ENCODE measurements at places on chromosomes 3 and 15.

DNA sequence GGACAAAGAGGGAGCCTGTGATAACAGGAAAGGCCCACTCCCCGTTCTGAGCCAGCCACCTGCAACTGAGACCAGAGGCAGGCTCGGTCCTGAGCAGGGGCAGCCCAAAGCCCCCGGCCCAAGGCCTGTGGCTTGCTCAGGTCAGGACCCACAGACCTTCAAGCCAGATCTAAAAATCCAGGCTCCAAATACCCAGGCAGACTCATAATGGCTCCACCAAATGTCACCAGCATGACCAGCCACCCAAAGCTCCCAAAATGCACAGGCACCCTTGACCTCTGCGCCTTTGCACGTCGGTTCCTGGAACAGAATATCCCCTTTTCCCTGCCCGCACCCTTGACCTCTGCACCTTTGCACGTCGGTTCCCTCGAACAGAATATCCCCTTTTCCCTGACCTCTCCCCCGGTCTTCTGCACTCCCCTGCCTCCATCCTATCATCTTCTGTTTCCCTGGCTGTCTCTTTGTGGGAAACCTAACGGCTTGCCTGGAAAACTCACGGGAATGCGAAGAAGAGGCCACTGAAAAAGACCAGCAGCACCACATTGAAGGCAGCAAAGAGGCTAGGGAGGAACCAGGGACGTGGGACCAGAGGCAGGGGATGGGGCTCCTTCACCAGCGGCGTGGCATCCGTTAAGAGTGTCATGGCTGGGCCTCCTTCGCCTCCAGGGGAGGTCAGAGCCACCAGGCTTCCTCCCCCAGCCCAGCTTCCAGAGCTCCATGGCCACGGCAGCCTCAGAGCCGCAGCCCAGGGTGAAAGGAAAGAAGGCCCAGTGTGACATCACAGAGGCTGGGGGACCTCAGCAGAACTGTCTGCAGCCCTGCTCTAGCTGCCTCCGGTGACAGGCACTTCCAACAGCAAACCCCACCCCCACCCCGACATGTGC lies at the start of gene ZDHHC19:
ZDHHC19 (minus strand) TSS at position 728 of the 884 bp plus-strand sequence; CDS start at position 643, 85 bp downstream.
- no peak for DNase-seq

DNA sequence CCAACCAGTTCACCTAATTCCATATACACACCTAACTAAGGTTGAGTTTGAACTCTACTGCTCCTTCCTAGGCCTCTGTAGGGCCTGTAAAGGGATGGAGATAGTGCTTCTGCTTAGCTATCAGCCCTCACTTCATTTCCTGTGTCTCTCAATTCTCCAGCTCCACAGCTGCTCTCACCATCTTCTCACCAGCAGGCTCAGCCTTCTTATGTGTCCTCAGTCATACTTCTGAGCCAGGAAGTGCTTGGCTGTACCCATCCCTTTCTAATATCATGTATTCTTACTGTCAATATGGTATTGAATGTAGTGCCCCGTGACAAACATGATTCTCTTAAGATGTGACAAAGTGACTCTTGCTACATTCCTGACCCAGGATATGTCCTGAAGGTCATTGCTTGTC lies 116.9 kb downstream of the SLC9A9 start:
- no peak for DNase-seq

DNA sequence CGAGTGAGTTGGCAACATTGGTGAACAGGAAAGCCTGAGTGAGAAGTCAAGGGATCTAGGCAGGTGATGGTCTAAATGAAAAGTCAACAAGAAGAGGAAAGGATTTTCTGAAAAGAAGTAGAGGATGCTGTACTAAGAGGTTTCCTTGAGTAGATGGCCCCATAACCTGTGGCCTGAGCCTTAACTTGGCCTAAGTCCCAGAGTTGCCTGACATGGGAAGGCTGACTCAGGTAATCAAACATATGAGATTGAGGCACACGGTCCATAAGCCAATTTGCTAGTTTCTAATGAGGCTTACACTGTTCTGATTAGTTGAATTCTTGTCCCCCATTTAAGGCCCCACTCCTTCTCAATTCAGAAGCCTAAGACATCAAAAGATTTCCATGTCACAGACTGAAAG lies 262.5 kb upstream of the LMCD1 start:
- DNase-seq = no peak

DNA sequence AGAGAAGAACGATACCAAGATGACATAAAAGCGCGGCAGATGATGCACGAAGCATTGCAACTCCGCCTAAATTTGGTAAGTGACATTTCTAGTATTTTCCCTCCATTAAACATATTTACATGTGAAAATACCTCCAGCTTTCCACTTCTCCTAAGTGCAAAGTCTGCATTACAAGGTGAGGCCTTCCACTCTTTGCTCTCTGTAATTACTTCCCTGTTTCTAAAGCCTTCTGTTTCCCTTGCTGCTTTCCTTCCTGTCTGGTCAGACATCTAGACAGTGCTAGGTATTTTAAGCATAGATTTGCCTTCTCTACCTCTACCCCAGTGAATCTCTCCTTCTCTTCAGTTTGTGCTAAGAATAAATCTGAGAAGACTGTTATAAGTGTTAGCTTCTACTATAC lies 1.9 kb downstream of the P2RY12 start:
- DNase-seq = no peak

GRCh38 chr15:36080759-36081158 lies 498.7 kb upstream of the CDIN1 start:
- no peak for DNase-seq

- DNase-seq = peak; percentile 28
Observed at GRCh38 chr3:143283432-143284128, 164.0 kb downstream of the CHST2 start.

DNA sequence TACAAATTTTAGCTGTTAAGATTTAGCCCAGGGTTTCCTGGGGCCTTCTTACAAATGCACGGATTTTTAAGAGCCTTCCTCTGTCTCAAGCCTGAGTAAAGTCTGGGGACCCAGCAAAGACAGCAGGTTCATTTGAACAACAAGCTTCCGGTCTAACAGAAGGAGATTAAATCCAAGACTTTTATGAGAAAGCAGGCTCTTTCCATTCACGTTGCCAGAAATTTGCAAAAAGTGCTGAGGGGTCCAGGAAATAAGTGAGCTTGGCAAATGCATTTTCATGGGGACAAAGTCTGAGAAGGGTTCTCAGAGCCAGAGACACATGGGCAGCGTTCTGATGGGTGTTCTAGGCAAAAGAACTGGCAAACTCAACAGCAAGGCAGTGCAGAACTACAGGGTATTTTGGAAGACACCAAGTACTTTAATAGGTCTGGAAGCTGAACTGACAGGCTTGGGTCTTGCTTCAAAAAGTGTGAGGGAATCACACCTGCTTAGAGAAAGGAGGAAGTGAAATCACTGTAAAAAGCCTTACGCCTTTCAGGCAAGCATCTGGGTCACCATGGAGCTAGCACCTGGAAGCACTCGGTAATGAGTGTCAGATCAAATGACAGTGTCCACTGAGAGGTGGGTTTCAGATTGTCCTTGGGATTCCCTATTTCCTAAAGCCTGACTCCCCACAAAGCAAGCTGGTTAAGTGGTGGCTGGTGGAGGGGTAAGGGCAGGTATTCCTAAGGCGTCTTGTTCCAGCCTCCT lies 115.8 kb upstream of the ARHGEF3 start:
- DNase-seq = no peak

- no peak for DNase-seq
Observed at GRCh38 chr3:99562138-99562537, 76.3 kb upstream of the COL8A1 start.

DNA sequence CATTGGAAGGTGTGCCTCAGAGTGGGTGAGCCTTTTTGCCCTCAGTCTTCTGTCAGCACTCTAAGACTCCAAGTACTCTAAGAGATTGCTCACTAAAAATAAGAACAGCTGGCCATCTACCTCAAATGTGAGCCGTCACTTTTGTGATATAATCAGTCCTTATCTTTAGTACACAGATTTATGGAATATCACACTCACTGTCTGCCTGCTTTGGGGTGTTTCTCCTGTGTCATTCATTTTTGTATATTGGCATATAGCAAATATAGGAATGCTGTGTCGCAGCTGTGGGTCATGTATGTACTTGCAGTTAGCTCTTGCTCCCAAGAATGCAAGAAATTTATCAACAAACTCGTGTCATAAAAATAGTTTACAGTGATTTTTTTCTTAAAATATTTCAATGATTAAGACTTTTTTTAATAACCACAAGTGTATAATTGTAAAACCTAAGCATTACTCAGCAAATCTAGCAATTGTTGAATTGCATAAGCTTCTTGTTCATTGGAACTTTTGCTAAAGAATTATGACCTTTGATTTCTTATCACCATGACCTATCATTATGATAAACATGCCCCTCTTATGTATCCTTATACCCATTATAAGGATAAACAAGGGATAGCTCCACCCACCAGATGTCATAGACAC lies 18.8 kb downstream of the SETD5 start:
- DNase-seq = no peak

DNA sequence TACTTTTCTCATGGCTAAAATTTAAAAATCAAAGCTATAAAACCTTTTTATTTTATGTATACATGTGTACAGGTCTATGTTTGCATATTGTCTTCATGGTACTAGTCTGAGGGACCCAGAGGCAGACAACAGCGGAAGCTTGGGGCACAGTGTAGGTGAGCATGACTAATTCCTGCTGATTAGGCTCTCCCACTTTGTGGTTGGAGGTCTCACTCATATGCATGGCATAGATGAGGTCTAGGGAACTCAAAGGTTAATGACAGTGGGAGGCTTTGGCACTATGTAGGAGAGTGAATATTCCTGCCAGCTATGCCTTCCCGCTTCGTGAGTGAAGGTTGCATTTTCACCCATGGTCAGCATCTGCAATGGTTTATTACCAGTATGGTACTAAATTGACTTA lies 47.5 kb upstream of the AADACL2 start:
- DNase-seq = no peak

- no peak for DNase-seq
Observed at GRCh38 chr3:182078316-182078715, 366.6 kb downstream of the SOX2 start.

DNA sequence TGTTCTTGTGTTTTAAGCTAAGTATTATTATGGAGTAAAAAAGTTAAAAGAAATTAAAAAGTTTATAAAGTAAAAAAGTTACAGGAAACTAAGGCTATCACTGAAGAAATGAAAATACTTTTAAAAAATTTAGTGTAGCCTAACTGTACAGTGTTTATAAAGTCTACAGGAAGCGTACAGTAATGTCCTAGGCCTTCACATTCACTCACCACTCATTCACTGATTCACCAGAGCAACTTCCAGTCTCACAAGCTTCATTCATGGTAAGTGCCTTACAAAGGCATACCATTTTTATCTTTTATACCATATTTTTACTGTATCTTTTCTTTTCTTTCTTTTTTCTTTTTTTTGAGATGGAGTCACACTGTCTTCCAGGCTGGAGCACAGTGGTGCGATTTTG lies 40.7 kb upstream of the SCN5A start:
- no peak for DNase-seq

GRCh38 chr3:126326629-126327028 lies 30.6 kb downstream of the KLF15 start:
- DNase-seq = no peak

- DNase-seq = no peak
Observed at GRCh38 chr15:31376511-31376910, 49.9 kb downstream of the KLF13 start.

DNA sequence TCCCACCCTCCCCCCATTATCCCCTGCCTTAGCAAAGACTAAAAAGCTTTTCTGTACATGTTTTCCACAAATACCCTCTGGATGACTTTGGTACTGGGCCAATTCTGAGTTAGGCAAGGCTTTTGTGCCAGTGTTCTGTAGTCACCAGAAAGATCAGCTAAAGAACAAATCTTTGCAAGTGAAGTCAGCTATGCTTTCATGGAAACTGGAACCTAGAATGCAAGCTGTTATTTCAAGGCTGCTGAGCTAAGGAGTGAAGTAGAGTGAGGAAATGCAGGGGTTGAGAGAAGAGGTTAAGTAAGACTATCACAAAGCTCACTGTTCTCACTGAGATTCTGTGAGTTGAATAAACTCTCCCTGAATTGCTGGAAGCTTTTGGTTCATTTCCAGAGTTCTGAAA lies 107.8 kb upstream of the CNTN3 start:
- DNase-seq = no peak

GRCh38 chr3:118970819-118971218 lies 63.8 kb downstream of the IGSF11 start:
- no peak for DNase-seq

All from activated naive CD8-positive, alpha-beta T cell treated with anti-CD3 and anti-CD28 coated beads, Interleukin-2, amount 50 U/mL, for 24 hours (primary cell).